Smooth muscle cell of the umbilical artery (primary cell): ENCODE measurements at places on chromosomes 2 and 18. TPM values are rescaled to one million over a fixed set of nuclear protein-coding genes. Genes with fewer than 3 reads are reported as not detected.

The LRP2 gene
- not detected in 2 replicates for total RNA-seq

The ASTL gene
- 0.23 TPM in 1 of 2 replicates, not detected in the other for total RNA-seq

The SPEG gene
- total RNA-seq: 36.2 and 61.6 TPM in 2 replicates

The ANKRD53 gene
- total RNA-seq: 1.5 and 1.8 TPM in 2 replicates

The SERPINB11 gene
- not detected in 2 replicates for total RNA-seq

The CD226 gene
- total RNA-seq: 5.3 and 6.4 TPM in 2 replicates

The SCN9A gene
- total RNA-seq: 22.9 and 57.8 TPM in 2 replicates

The KCTD1 gene
- 8.0 and 23.3 TPM in 2 replicates for total RNA-seq

The SNTG2 gene
- total RNA-seq: 0.59 TPM in 1 of 2 replicates, not detected in the other

The SNORC gene
- total RNA-seq: 0.89 and 1.2 TPM in 2 replicates

The SLC19A3 gene
- total RNA-seq: 0.18 and 2.4 TPM in 2 replicates

The CLEC4F gene
- total RNA-seq: not detected in 2 replicates

The TBR1 gene
- under 0.01 TPM in 1 of 2 replicates, not detected in the other for total RNA-seq

The LCT gene
- total RNA-seq: not detected in 2 replicates

The AQP12A gene
- total RNA-seq: not detected in 2 replicates

The ATP6V1B1 gene
- 0.89 and 1.8 TPM in 2 replicates for total RNA-seq

The CHAC2 gene
- total RNA-seq: 2.1 and 5.0 TPM in 2 replicates

The CDKL4 gene
- total RNA-seq: 0.78 and 3.3 TPM in 2 replicates

The SLC66A3 gene
- total RNA-seq: 16.2 and 19.0 TPM in 2 replicates

The C2orf72 gene
- total RNA-seq: 1.1 and 1.2 TPM in 2 replicates

The CPSF3 gene
- total RNA-seq: 63.5 and 99.2 TPM in 2 replicates

The VAMP8 gene
- total RNA-seq: 0.23 and 0.59 TPM in 2 replicates

The C1GALT1C1L gene
- total RNA-seq: 0.74 and 1.2 TPM in 2 replicates

The AMER3 gene
- not detected in 2 replicates for total RNA-seq

The GCG gene
- total RNA-seq: not detected in 2 replicates

The TLX2 gene
- not detected in 2 replicates for total RNA-seq

The ANKAR gene
- 4.2 and 5.0 TPM in 2 replicates for total RNA-seq

The CNGA3 gene
- total RNA-seq: 0.05 TPM in 1 of 2 replicates, not detected in the other

The RAB27B gene
- 40.1 and 47.8 TPM in 2 replicates for total RNA-seq

The CRYGC gene
- total RNA-seq: not detected in 2 replicates

The MOGAT1 gene
- not detected in 2 replicates for total RNA-seq
